ENCODE measurements at places on chromosomes 11 and 22. TPM values are rescaled to one million over a fixed set of nuclear protein-coding genes. Genes with fewer than 3 reads are reported as not detected.

The TMEM25 gene
- total RNA-seq = 10.0 TPM

The ATM gene
- total RNA-seq = 260 TPM

The APOA5 gene
- total RNA-seq = not detected

DNA sequence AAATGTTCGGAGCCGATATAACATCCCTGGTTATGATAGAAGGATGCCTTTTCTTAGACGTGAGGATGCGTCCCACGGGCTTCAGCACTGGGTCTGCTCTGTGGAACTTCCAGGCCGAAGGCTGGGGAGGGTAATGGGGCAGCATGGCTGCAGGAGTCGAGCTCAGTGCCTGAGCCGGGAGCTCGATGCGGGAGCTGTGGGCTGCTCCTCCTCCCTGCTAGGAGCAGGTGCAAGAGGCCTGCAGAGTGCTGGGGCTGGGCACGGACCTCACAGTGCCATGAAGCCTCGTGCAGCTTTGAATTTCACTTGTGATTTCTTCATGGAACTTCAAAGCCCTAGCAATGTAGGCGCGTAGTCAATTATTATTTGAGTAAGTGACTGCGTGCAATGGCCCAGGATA is 6.0 kb downstream of the TUBA8 start:
- no peak for DNase-seq

DNA sequence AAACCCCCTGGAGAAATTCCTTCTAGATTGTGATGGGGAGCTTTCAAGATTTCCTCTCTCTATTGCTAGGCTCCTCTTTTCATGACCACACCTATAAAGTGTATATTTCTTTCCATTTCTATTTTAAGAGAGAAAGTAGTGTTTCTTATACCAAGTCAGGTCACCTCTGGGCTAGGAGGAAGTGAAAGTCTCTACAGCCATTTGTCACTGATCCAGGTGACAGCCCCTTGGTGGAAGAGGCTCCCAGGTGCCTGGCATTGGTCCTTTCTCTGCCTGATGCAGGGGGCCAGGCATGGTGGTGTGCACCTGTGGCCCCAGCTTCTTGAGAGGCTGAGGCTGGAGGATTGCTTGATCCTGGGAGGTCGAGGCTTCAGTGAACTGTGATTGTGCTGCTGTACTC is 64.7 kb downstream of the DHCR7 start:
- DNase-seq = no peak

- no peak for DNase-seq
Observed at GRCh38 chr11:34267013-34267412, 90.8 kb downstream of the ABTB2 start.

DNA sequence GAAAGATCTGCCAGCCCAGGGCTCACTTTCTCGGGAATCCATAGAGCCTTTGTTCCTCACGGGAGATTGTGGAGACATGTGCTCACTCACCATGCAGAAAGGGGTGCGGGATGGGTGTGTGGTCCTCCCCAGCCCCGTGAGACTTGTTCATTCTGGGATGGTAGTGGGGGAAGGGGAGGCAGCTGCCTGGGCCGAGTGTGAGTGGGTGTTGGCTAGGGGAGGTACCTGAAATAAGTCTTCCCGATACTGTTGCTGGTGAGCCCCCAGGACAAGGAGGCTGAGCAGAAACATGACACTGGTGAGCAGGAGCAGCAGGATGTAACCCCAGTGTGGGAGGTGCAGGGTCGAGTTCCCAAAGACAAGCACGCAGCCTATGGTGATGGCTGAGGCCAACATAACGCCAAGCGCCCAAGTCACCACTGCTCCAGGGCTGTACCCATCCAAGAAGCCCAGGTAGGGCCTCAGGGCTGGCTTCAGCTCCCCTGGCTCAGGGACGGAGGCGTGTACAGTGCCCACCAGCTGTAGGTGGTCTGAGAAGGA is 2.8 kb downstream of the SLC7A4 start:
- DNase-seq = no peak

DNA sequence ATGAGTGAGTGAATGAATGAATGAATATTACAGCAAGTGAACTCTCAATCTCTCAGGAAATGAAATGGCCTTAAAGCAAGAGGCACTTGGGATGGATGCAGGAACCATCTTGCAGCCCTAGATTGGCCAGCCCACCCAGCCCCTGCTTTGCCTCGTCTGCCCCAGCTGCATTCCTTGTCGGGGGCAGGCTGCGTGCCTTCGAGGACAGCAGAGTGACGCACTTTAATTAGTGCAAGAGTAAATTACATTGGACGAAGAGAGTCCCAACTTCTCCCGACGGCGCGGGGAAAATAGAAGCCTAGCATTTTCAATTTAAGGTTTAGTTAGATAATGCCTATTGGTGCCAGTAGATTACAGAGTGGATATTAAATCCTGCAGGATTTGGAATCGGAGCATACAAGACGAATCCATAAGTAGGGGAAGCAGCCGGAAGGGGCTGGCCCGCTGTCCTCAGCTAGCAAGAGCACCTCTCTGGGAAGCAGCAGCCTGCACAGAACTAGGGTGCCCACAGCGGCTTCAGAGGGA is 33.8 kb downstream of the TRIM29 start:
- DNase-seq = no peak

DNA sequence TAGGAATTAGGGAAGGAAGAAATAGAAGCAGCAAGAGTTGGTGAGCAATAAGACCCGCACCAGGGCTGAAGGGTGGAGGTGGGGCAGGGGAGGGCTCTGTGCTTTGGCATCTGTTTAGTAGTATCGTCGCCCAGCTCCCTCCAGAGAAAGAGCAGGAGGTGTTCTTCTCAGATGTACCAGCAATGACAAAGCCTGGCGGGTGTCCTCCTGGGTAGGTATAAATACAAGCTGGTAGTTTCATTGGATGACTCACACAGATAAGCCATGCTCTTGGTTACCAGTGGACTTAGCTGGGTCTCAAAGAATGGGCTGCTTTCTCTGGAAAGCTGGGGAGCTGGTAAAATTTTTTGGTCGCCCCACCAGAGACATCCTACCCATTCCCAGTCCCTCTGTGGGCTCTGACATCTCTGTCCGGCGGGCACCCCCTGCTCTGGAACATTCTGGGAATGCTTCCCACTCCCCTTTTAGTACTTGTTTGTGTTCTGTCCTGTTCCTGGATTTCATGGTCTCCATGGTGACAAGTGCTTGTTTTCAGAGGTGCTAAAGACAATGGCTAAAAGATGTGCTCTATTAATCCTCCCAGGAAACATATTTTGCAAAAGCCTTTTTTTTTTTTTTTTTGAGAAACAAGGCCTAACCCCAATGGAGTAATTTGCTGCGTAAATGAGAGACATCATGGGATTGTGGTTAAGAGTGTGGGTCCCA is 15.4 kb upstream of the TUBA8 start:
- DNase-seq = no peak

Data from T-helper 17 cell (primary cell).